ENCODE measurements at places on chromosomes 6 and 20. TPM values are rescaled to one million over a fixed set of nuclear protein-coding genes. Genes with fewer than 3 reads are reported as not detected.

DNA sequence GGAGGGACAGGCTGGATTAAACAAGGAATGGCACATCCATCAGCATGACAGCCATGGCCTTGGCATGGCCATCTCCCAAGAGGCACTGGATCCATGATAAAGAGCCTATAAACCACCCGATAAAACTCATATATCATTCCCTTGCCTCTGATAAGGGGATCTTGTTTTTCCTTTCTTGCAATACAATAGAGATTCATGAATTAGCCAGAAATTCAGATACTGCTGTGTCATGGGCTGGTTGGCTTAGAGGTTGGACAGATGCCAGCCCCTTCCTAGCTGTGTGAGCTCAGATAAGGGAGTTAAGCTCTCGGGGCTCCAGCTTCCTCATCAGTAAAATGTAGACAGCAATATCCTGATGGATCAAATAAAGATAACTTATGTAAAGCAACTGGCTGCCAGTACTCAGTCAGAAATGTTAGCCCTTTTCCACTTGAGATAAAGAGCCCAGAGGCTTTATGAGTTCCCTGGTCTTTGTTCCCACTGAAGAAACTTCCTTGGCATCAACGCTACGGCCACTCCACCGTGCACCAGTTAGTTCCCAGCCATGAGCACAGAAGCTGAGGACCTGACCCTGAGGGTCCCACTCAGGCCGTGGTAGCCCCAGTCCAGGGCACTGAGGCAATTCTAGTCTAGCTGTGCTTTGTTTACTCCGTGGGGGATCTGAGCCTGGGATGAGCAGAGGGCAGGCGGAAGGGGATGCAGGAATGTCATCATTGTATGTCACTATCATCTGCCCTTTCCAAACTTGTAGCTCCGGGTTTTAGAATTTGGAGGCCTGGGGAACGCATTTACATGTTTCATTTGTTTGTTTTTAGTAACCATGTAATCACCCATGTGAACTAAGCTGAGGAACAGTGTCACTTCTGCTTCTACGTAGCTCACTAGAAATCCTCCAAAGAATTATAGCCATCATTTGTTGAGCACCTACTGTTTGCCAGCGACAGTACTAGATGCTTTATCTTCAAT lies 67.2 kb upstream of the TBC1D7 start:
- no peak for DNase-seq

- DNase-seq: no peak
Observed at GRCh38 chr6:138622967-138623366, 123.7 kb upstream of the NHSL1 start.

DNA sequence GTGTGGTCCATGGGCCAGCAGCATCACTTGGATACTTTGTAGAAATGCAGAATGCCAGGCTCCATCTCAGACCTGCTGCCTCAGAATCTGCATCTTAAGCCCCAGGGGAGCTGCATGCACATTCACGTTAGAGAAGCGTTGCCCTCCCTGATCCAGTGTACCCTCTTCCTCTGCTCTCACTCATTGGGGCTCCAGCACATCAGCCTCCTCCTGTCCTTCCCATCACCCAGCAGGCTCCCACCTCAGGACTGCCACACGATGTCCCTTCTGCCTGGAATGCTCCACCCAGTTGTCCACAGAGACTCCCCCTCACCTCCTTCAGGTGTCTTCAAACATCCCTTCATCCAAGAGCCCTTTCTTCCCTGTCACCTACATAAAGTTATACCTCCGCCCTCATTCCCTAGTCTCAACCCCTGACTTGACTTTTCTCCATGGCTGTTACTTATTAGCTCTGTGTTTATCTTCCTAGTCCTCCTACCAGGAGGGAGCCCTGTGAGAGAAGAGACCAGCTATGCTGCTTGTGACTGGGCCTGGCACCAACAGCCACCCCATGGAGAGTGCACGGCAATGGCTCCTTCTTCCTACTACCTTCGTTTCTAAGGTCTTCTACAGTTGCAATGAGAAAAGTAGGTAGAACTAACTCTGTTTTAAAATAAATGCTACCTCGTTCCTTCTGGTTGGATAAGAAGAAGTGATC lies 3.3 kb upstream of the ACSS1 start:
- no peak for DNase-seq

- no peak for DNase-seq
Observed at GRCh38 chr6:167801263-167801662, 25.4 kb upstream of the AFDN start.

Gene BTN1A1
- total RNA-seq: 0.15 TPM

GRCh38 chr20:46206992-46207549 lies 89.0 kb downstream of the CD40 start:
- DNase-seq: no peak
